ENCODE measurements at places on chromosomes 12 and 14. TPM values are rescaled to one million over a fixed set of nuclear protein-coding genes. Genes with fewer than 3 reads are reported as not detected.

The COCH gene
- 0.47 TPM for total RNA-seq

The ASPG gene
- 78.5 TPM for total RNA-seq

The AMIGO2 gene
- total RNA-seq = 5.8 TPM

The TAS2R8 gene
- total RNA-seq = not detected

The ZDHHC22 gene
- not detected for total RNA-seq

The SERPINA1 gene
- total RNA-seq = 2.4 TPM

The CBLN3 gene
- total RNA-seq = 0.48 TPM

The CREBL2 gene
- 27.4 TPM for total RNA-seq

The MARCHF9 gene
- 11.6 TPM for total RNA-seq

The APOLD1 gene
- total RNA-seq = 70.2 TPM

- no peaks in the 10 kb centered on the region for H3K4me1 ChIP-seq
- H3K4me3 ChIP-seq = no peak overlapping the region
- H3K27ac ChIP-seq = no peak overlapping the region
These were observed 406.4 kb downstream of the CCER1 start for GRCh38 chr12:90548595-90548994.

DNA sequence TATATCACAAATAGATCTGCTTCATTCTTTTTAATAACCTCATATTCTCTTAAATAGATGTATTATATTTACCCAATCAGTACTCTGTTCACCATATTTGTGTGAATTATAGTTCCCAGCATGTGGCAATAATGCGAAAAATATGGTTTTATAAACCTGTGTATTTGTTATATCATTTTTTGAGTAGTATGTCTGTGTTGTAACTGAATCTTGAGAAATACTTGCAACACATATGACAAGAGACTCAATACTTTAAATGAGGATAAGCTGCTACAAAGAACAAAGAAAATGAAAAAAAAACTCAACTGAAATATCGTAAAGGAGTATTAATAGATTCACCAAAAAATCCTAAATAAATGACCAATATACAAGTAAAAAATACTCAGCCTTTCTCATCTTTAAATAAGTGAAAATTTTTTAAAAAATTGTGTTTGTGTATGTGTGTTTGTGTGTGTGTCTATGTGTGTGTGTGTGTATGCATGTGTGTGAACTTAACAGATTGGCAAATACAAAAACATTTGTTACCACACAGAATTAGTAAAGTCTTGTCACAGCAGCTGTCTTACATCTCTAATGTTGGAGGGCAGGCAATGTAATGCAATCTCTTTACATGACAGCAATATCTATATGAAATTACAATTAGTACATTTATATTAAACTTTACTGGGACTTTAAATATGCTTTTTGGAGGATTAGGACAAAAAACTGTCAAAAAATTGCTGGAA, 441.9 kb upstream of the MGAT4C start:
- no peaks in the 10 kb centered on the region for H3K27me3 ChIP-seq
- H3K4me3 ChIP-seq = no peak overlapping the region
- no peak for DNase-seq
- no peaks in the 10 kb centered on the region for H3K36me3 ChIP-seq
- no peak overlapping the region for H3K27ac ChIP-seq

- H3K4me1 ChIP-seq = no peaks in the 10 kb centered on the region
- H3K27me3 ChIP-seq = no peaks in the 10 kb centered on the region
- H3K36me3 ChIP-seq = peaks cover 10% of the 10 kb centered on the region
- no peak overlapping the region for H3K4me3 ChIP-seq
- DNase-seq = no peak
These were observed 7.1 kb downstream of the P2RX4 start for GRCh38 chr12:121217063-121217462.

DNA sequence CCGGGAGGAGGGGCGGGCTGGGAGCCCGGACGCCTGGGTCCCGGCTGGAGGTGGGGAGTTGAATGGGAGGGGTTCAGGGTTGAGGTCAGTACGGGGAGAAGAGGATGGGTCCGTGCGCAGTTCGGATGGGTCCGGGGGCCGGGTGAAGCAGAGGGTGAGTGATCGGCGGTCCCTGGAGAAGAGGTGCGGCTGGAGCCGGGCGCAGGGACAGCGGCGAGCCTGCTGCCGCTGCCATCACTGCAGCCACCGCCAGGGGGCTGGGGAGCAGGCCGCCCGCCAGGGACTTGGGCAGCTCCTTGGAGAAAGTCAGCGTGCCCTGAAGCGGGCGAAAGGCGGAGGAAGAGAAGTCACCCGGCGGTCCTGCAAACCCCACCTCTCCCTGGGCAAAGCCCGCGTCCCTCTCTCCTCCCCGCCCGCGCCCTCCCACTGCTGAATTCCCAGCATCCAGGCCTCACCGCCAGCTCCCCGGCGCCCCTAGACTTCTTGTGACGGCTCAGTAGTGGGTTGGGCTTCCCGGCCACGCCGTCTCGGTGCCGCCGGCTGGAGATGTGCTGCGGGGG, 6.0 kb upstream of the GPR84 start:
- peak; percentile 83 for DNase-seq
- no peaks in the 10 kb centered on the region for H3K27me3 ChIP-seq
- H3K36me3 ChIP-seq = no peaks in the 10 kb centered on the region
- peak overlapping the region; percentile 73 for H3K27ac ChIP-seq
- peaks cover 63% of the 10 kb centered on the region for H3K4me1 ChIP-seq
- H3K4me3 ChIP-seq = peak overlapping the region; percentile 50

DNA sequence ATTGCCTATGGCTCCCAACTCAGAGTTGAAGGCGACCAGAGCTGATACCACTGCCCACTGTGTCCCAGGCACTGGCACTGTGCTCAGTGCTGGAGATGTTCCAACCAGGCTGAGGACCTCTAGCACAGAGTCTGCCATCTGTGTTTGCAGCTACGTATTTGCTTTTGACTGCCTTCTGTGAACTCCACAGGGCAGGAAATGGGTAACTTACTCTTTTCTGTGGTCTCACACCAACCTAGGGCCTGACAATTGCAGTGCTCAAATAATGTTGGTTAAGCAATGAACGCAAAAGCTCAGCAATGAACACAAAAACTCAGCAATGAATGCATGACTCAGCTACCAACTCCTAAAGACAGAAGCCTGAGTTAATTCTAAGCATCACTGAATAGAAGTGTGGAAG, 202.8 kb downstream of the NUAK1 start:
- no peaks in the 10 kb centered on the region for H3K36me3 ChIP-seq
- DNase-seq = no peak
- no peak overlapping the region for H3K27ac ChIP-seq
- no peaks in the 10 kb centered on the region for H3K27me3 ChIP-seq
- no peaks in the 10 kb centered on the region for H3K4me1 ChIP-seq

- no peak for DNase-seq
- H3K36me3 ChIP-seq = no peaks in the 10 kb centered on the region
- no peaks in the 10 kb centered on the region for H3K27me3 ChIP-seq
- no peak overlapping the region for H3K4me3 ChIP-seq
These were observed 34.8 kb upstream of the APPL2 start for GRCh38 chr12:105270671-105271255.

- peaks cover 93% of the 10 kb centered on the region for H3K4me1 ChIP-seq
- DNase-seq = no peak
- H3K4me3 ChIP-seq = no peak overlapping the region
These were observed 27.0 kb downstream of the CCDC85C start for GRCh38 chr14:99576761-99577705.

GRCh38 chr12:127888943-127889719, 377.8 kb upstream of the TMEM132C start:
- no peak overlapping the region for H3K27ac ChIP-seq
- DNase-seq = no peak
- no peaks in the 10 kb centered on the region for H3K27me3 ChIP-seq
- H3K36me3 ChIP-seq = no peaks in the 10 kb centered on the region
- H3K4me3 ChIP-seq = no peak overlapping the region
- H3K4me1 ChIP-seq = no peaks in the 10 kb centered on the region

DNA sequence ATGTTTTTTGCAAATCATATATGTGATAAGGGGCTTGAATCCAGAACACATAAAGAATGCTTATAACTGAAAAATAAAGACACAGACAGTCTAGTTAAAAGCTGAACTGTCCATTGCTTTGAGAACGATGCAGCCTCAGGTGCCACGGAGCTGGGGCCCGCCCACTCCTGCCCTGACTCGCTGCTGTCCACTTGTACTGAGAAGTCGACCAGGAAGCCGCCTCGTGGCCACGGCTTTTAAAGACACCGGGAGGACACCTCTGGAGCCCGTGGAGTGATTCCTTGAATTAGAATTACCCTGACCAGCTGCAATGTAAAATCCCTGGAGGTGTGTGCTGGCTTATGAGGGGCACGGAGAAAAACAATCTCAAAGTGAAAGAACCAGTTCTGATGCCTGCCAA, 23.9 kb upstream of the TEX22 start:
- no peak overlapping the region for H3K4me3 ChIP-seq
- DNase-seq = no peak
- no peaks in the 10 kb centered on the region for H3K27me3 ChIP-seq
- peaks cover 6% of the 10 kb centered on the region for H3K36me3 ChIP-seq

DNA sequence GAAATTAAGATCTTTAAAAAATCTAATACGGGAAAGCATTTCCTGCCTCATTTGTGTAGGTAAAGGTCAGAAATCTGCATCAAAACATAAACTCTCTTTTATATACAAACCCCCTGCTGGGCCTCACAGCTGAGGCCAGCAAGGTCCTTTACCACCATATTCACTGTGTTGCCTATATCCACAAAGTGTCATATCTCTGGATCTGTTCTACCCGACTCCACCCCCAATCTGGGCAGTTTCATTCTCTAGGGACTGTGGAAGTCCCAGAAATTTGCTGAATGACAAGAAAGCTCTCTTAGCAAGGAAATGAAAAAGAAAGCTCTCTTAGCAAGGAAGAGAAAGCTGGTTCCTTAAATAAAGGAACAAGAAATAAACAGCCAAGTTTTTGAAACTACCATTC, 301.7 kb downstream of the KCNH5 start:
- no peak for DNase-seq
- H3K4me1 ChIP-seq = no peaks in the 10 kb centered on the region
- H3K4me3 ChIP-seq = no peak overlapping the region
- no peaks in the 10 kb centered on the region for H3K36me3 ChIP-seq
- no peaks in the 10 kb centered on the region for H3K27me3 ChIP-seq

- peaks cover 15% of the 10 kb centered on the region for H3K36me3 ChIP-seq
- no peak overlapping the region for H3K4me3 ChIP-seq
- no peak overlapping the region for H3K27ac ChIP-seq
- no peak for DNase-seq
- H3K27me3 ChIP-seq = no peaks in the 10 kb centered on the region
- H3K4me1 ChIP-seq = peaks cover 7% of the 10 kb centered on the region
These were observed 6.6 kb downstream of the PPHLN1 start for GRCh38 chr12:42332301-42333285.

GRCh38 chr12:113655479-113655878, 183.8 kb upstream of the LHX5 start:
- DNase-seq = no peak
- no peak overlapping the region for H3K27ac ChIP-seq
- no peaks in the 10 kb centered on the region for H3K36me3 ChIP-seq
- H3K4me1 ChIP-seq = no peaks in the 10 kb centered on the region
- no peaks in the 10 kb centered on the region for H3K27me3 ChIP-seq

- peak; percentile 40 for DNase-seq
- H3K36me3 ChIP-seq = no peaks in the 10 kb centered on the region
These were observed 107.2 kb downstream of the DPF3 start for GRCh38 chr14:72786378-72787350.

GRCh38 chr14:24071144-24071697, at the start of gene CPNE6:
CPNE6 (plus strand) TSS chr14:24071562; CDS start chr14:24072937, 1,375 bp downstream.
- H3K36me3 ChIP-seq = no peaks in the 10 kb centered on the region
- no peaks in the 10 kb centered on the region for H3K4me1 ChIP-seq
- no peak within 1 kb of the TSS for H3K27ac ChIP-seq
- H3K4me3 ChIP-seq = no peak within 1 kb of the TSS
- no peak for DNase-seq
- no peaks in the 10 kb centered on the region for H3K27me3 ChIP-seq

DNA sequence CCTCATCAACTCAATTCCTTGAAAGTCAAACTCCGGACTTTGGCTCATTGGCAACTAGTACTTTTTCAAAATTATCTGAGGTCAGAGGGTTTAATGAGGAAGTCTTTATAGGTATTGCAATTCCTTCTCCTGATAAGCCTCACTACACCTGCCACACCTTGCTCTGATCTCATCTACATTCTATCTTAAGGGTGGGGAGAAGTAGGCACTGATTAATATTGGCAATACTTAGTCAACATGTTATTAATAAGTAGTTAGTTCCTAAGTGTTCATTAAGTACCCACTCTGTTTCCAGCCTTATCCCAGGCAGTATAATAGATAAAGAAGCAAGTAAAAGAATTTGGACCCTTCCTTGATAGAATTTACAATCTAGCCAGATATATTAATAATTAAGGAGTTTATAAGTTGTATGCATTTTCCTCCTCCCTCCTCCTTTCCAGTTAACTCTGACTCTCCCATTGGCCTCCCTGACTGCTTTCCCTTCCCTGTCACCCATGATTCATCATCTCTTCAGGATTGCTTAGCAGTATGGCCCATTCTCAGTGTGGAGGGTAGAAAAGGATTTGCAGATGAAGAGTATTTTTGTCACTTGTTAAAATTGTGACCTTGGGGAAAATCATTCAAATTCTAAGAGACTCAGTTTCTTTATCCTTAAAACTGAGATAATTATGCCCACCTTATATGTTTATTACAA, 231.0 kb upstream of the ATP2B1 start:
- H3K27ac ChIP-seq = no peak overlapping the region
- no peaks in the 10 kb centered on the region for H3K4me1 ChIP-seq
- no peak overlapping the region for H3K4me3 ChIP-seq
- no peak for DNase-seq

GRCh38 chr12:47985596-47986290, 18.5 kb downstream of the COL2A1 start:
- H3K4me1 ChIP-seq = no peaks in the 10 kb centered on the region
- H3K36me3 ChIP-seq = no peaks in the 10 kb centered on the region
- no peak for DNase-seq

Measured in right atrium auricular region (tissue), 2 donors.